Left lobe of liver (tissue), 2 donors: ENCODE measurements at places on chromosomes 6 and 20. TPM values are rescaled to one million over a fixed set of nuclear protein-coding genes. Genes with fewer than 3 reads are reported as not detected.

- no peak for DNase-seq
These were observed 281.9 kb downstream of the UBE3D start for GRCh38 chr6:82783587-82784236.

DNA sequence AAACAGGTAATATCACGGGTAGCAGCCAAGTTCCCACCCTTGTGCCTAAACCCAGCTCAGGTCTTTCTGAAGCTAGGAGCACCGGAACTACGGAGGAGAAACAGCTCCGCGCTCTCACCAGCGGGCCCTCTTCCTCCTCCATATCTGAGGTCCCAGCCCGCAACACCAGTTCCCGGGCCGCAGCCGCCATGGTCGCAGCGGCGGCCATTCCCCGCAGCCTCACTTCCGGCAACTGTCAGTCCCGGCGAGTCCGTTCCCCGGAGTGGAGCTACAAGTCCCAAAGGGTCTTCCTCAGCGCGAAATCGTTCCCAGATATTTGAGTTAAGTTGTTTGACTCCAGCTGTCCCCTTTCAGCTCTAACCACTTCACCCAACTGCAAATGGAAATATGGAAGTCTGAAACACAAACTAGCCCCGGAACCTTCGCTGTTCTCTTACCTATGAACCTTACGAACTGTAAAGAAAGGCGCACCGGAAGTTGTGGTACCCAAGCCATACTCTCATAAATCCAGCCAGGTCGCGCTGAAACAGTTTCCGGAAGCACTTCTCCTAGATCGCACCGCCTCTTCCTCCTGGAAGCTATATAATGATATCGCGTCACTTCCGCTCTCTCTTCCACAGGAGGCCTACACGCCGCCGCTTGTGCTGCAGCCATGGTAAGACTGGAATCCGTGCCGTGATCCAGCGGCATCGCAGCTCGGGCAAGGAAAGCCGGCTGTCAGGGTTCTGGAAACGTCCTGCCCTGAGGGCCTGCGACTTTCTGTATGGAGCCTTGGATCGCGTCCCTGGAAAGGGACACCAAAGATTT lies at the start of the genes RPS18 and VPS52:
TSS of gene RPS18 (plus strand) at position 608 of the 807 bp plus-strand sequence. CDS start at position 653, 45 bp downstream.
TSS of gene VPS52 (minus strand) at position 409 of the 807 bp plus-strand sequence. CDS start at position 208, 201 bp downstream.
- peak; percentile 94 for DNase-seq

GRCh38 chr20:25313593-25313992 lies 65.7 kb downstream of the PYGB start:
- no peak for DNase-seq

DNA sequence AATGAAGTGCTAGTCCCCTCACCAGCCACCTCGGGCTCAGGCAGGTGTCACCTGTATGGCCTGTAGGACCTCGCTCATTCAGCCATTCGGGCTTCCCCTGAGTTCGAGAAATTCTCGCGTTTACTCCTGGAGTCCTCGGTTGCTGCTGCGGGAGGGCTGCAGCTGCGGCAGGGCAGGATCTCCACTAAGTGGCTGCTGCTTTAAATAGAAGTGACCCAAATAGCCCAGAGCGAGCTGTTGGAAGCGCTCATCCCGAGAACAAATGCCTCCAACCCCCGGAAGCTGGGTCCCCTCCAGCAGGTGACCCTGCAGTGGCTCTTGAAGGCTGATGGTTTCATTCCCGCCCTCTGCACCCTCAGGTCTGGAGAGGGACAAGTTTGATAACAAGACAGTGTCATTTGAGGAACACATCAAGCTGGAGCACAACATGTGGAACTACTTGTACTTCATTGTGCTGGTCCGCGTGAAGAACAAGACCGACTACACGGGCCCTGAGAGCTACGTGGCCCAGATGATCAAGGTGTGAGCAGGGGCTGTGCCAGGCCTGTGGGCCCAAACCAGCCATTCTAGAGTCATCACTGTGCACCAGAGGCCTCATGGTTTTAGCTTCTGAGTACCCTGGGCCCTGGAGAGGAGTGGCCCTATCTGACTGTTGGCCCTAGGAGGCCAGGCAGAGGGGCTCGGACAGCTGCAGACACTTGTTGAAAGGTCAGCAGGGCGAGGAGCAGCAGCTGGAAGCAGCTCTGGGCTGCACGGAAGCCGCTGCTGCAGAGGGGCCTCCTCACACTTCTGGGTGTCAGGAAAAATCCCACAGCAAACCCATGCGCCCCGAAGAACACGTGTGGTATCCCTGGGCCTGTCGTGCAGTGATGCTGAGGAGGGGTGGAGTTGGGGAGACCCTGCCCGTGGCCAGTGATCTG lies 18.1 kb downstream of the UQCC2 start:
- no peak for DNase-seq

- DNase-seq: no peak
These were observed 90.4 kb downstream of the NFATC2 start for GRCh38 chr20:51452091-51452613.

GRCh38 chr6:99270826-99271225 lies 78.6 kb downstream of the FAXC start:
- no peak for DNase-seq

DNA sequence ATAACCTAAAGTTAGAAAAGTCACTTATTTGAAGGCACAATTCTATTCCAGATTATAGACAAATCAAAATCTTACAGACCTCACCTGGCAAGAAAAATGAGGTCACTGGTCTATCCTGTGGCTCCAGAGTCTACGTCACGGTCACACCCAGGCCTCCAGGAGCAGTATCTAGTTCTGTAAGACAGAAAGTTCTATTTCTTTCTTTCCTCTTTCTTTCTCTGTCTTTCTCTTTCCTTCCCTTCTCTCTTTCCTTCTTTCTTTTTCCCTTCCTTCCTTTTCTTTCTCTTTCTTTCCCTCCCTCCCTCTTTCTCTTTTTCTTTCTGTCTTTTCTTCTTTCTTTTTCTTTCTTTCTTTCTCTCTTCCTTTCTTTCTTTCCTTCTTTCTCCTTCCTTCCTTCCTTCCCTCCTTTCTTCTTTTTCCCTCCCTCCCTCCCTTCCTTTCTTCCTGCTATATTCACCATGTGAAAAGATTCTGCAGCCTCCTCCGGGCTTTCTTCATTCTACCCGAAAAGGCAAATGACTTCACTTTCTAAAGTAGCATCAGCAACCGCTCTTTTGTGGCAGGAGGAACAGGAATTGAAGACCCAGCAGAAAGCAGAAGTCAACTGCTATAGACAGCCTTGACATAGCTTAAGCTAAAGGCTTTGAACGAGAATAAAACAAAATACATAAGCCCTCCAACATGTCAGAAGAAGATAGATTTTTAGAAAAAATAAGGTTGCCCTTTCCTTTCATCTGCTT lies 83.9 kb upstream of the SIRPG start:
- DNase-seq: no peak

- no peak for DNase-seq
These were observed 201.9 kb upstream of the JAG1 start for GRCh38 chr20:10875653-10876052.

DNA sequence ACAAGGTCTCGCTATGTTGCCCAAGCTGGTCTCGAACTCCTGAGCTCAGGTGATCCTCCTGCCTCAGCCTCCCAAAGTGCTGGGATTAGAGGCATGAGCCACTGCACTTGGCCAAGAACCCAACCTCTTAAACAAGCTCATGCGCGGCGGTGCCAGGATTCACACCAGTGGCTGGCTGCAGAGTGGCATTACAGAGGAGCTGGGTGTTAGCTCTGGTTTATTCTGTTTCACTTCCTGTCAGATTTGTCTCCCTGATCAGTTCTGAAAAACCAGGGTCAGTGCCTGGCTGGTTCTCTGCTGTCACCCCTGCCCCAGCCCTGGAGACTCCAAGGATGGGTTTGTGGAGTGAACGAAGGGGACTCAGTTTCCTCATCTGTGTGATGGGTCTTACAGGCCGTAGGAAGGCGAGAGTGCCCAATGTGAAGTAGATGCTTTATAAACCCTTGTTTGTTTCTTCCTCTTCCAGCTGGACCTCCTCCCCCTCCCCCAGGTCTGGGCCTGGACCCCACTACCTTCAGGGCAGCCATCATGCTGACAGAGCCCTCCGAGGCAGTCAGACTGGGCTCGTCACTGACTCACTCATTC lies 63.4 kb downstream of the UBE2V1 start:
- DNase-seq: no peak

- no peak for DNase-seq
These were observed 29.2 kb upstream of the DSP start for GRCh38 chr6:7512320-7512719.

- no peak for DNase-seq
These were observed 289.5 kb upstream of the CDYL start for GRCh38 chr6:4486568-4487315.

DNA sequence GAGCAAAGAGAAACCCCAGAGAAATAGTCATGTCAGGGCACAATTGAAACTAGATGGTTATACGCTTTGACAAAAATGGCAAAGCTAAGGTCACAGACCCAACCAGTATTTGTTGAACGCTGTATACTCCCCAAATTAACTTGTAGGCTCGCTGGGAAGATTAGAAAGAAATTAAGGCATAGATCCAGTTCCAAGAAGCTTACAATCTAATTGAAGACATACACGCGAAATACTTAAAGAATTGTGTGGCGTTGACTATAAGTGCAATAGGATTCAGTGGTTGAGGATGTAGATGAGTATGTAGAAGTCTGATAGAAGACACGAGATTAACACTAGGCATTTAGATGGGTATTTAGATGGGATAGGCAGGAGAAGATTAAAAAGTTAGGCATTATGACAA lies 525 bp downstream of the FAM229B start:
- DNase-seq: no peak

GRCh38 chr6:131199568-131200272 lies 64.5 kb downstream of the AKAP7 start:
- DNase-seq: no peak

DNA sequence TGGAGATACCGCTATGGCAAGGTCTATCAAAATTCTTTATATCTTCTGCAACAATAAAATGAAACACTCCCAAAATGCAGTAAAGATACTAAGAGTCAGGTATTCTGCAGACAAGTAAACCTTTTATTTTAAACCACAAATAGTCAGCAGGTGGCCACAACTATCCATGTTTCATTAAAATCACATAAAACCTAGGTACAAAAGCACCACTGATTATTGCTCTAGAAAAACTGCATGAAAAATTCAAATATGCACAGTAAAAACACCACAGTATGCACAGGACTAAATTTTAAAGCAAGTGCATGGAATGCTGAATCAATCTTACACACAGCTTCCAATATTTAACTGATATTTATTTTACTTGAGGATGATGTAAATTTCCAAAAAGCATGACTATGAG lies 33.3 kb downstream of the HMGN3 start:
- DNase-seq: no peak

GRCh38 chr20:24164360-24164759 lies 175.8 kb upstream of the GGTLC1 start:
- DNase-seq: no peak

- no peak for DNase-seq
These were observed 232.9 kb downstream of the SAMD5 start for GRCh38 chr6:147741389-147741788.

DNA sequence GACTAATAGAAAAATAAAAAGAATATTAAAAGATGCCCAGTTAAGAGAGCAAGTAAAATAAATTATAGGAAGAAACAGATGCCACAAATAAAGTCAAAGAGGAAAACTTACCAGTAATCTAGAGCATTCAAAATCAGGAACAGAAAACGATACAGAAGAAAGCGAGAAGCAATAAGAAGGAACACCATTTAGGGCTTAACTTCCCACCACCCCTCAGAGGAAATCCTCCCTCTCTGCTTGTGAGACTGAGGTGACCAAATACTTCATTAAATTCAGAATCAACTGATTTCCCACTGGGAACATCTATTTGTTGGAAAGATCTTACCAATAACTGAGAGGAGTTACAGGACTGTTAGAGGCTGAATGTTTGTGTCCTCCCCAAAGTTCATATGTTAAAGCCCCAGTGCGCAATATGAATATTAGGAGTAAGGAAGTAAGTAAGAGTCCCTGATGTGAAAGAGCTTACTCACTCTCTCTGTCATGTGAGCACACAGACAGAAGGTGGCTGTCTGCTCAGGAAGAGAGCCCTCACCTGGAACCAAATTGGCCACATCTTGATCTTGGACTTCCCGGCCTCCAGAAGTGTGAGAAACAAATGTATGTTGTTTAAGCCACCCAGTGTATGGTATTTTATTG lies 19.5 kb downstream of the KATNA1 start:
- no peak for DNase-seq

DNA sequence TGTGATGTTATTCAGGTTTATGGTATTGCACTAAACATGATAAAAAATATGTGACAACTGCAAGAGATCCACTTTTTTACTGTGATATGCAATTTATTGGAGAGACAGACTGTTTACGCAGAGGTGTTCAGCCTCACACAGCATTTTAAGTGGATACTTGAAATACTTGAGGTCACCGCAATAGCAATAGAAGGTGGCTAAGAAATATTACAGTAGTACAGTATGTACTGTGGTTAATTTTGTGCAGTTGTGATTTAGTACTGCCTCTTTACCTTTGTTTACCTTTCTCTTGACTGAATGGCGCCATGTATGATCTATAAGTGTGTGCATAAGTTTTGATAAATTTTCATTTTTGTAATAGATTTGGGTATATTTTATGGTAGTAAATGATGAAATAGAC lies 17.4 kb downstream of the MACROD2 start:
- DNase-seq: no peak

DNA sequence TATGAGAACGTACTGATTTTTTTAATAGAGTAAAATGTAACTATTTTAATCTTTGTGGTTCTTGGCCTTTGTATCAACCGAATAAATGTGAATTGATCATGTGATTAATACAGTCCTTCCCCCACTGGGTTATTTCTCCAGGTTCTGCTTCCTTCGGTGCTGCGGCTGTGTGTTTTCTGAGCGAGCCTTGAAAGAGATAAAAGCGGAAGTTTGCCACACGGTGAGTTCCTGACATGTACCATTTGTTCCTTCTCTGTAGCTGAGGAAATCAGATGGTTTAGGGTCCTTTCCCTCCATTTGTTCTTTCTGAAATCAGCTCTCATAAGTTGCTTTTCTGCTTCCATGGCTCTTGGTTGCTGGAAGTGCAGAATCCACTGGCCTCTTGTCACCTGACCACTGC lies 15.5 kb downstream of the RTF2 start:
- no peak for DNase-seq

DNA sequence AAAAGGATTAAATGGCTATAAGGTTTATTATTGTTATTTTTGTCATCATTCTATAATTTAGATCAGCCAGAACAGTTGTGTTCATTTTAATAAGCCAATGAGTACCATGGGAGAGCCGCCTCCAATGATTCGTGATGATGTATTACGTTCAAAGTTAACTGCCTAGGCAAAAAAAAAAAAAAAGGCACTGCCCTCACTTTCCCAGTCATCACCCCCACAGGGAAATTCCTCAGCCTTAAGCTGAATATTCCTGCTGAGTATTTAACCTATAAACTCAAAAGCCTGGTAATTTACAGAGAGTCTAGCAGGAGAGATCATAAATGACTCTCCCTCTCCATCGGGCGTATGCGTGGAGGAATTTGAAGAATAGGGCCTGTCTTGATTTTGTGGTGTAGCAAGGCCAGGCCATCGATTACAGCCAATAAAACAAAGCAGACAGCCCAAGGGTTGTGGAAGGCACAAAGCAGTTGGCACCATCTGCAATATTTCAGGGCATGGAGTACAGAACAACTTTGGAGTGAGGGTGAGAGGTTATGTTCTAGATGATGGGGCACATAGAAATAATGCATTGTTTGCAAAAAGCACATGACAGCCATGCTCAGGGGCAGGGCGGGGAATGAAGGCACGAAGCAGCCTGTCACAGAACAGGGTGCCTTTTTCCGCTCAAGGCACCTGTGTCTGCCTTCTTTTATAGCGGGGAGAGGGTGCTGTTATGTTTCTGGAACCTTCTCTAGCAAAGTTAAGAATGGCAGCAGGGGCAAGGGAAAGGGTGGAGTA lies 138.2 kb upstream of the DTNBP1 start:
- no peak for DNase-seq

GRCh38 chr20:63628246-63628975 lies 1.5 kb upstream of the GMEB2 start:
- peak; percentile 73 for DNase-seq

Gene IMPG1
- not detected for total RNA-seq

Gene ATP6V1G2
- not detected for total RNA-seq

Gene RAB32
- 13.6 TPM for total RNA-seq

Gene RRAGD
- 7.9 TPM for total RNA-seq

Gene PLA2G7
- 1.7 TPM for total RNA-seq
